ENCODE measurements at places on chromosomes 2 and 18.

DNA sequence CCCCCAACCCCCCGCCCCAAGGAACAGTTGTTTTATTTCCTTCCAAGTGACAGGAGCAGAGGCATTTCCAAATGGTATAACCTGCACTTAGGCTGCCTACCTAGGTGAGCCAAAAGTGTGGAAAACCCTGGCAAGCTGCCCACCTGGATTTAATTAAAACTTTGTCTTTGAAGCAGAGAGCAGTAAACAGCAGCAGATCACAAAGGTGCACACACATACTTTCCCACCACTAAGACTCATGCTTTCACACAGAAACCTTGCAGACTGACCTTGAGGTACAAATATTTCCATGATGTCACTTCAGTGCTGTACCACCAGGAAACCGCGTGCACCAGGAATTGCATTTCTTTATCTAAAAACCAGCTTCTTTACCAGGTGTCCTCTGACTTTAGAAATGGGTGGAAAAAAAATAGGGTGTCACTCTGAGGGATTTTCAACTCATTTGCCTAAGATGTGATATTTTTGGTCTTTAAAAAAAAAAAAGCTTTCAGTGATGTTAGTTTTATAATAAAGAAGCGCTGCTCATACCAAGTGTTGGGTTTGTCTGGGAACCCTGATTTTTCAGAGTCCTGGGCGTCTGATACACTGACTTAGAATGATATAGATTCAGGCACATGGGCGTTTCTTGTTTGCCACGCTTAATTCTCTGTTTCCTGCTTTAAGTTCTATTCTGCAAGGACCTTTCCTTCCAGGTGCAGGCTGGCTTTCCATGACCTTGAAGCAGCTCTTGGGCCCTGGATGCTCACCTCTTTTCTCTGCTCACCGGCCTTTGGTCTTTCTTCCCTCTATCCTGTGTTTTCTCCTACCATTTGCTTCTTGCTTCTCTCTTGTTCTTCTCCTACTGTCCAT, 70.7 kb upstream of the BCL2L11 start:
- no peak for DNase-seq

GRCh38 chr2:46284796-46285195, 12.4 kb upstream of the EPAS1 start:
- no peak for DNase-seq

DNA sequence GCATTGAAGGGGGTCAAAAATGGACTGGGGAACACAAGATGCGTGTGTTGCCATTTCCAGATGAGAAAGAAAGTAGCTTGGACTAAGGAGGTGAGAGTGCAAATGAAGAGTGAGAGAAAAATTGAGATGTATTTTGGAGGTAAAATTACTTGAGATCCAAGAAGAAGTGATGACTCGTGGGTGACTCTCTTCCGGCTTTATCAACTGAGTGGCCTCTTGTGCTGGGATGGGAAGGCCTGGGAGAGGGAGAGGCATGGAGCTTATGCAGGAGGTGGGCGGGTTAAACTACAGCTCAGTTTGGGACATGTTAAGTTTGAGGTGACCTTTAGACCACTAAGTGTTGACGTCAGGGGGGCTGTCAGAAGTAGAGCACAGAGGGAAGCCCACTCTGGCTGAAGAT, 34.9 kb downstream of the SULT1C2 start:
- no peak for DNase-seq

DNA sequence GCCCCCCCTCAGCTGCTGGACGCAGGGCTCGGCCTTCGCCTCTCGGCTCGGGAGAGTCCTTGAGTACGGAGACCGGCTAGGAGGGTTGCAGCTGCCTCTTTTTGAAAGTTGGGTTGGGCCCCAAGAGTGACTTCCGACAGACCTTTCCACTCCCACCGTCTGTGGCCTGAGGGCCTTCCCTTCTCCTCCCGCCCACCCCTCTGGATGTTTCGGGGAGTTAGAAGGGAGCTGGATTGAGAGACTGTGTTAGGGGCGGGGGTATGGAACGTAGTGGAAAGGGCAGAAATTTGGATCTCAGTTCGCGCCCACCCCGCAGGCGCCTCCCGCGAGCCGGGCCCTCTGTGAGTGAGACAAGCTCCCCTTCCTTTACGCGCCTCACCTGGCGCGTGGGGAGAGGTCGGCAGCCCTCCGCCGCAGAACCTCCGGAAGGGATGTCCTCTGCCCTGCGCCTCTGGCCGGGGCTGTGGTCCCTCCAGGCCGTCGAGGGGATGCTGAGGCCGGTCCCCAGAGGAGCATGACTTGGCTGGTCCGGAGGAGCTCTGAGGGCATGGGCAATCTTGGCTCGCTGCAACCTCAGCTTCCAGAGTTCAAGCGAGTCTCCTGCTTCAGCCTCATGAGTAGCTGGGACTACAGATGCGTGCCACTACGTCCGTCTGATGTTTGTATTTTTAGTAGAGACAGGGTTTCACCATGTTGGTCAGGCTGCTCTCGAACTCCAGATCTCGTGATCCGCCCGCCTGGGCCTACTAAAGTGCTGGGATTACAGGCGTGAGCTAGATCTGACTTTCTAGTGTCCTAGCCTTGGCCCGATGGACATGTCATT, 15.9 kb downstream of the C2orf74 start:
- peak; percentile 12 for DNase-seq

GRCh38 chr2:234091883-234092282, 41.4 kb downstream of the SPP2 start:
- no peak for DNase-seq

DNA sequence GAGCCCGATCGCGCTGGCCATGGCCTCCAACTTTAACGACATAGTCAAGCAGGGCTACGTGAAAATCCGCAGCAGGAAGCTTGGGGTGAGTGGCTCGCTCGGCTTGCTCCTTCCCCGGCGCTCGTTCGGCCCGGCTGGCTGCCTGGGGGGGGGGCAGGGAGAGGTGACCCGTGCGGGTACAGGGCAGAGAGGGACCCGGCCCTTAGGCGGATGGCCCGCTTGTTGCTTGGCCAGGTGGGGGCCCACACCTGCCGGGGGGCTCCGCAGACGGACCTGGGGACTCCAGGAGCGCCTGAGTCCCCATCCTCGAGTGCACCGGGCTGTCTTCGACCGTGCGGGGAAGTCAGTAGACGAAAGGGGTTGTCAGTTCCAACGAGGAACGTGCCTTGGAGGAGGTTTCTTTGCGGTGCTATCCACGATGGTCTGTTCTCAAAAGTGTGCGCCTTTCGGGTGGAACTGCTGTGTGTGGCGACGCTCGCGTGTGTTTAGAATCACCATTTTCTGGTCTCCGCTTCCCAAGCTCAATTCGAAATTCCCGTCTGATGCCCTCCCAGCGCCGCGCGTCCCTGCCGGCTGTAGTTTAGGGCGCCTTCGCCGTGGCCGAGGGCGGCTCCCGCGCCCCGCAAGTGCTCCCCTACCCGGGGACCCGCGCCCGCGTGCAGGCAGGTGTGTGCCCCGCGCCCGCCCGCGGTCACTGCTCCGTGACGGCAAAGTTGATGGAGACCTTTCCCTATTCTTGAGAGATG, 711 bp downstream of the DOK6 start:
- DNase-seq = no peak

DNA sequence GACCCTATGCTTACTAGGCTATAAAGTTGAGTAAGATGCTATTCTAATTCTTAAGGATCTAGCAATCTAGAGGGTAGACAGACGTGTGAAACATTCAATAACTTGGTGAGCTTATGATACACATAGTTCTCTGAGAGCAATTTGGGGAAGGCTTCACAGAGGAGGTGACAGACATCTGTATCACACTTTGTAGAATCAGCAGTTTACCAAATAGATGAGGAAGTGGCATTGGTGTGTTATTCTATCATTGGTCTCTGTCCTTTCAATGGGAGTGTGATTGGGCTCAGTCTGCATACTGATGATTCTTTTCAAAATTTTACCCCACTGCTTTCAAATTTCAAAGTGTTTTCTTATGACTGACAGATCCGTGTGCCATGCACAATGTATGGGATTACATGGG, 47.0 kb upstream of the TMEM178A start:
- DNase-seq = no peak

DNA sequence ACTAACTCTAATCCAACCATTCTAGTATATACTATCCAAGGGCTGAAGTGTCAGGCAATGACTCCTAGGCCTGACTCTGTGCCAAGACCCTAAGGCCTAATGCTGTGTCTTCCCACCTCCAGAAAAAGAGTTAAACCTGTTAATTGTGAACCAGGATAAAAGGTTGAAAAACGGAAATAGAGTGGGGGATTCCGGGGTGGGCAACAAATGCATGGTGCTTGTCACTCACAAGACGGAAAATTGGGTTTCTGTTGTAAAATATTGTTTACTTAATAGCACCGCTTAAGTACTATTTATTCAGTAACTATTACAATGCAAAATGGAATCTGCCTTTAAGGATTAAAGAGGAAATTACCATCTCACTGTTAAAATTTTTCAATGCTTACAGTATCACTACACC, 3.2 kb downstream of the STK17B start:
- no peak for DNase-seq

DNA sequence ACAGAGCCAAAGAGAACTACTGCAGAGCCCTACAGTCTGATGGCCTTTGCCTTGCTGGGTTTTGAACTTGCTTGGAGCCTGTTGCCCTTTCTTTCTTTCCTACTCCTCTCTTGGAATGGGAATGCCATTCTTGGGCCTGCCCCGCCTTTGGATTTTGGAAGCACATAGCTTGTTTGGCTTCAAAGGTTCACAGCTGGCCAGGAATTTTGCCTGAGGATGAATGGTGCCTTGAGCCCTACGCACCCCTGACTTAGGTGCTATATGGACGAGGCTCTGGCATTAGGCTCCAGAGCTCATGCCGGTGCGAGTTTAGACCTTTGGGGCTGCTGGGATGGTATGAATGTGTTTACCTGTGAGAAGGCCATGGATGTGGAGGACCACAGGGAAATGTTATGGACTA, 663.3 kb upstream of the HS6ST1 start:
- DNase-seq = no peak

DNA sequence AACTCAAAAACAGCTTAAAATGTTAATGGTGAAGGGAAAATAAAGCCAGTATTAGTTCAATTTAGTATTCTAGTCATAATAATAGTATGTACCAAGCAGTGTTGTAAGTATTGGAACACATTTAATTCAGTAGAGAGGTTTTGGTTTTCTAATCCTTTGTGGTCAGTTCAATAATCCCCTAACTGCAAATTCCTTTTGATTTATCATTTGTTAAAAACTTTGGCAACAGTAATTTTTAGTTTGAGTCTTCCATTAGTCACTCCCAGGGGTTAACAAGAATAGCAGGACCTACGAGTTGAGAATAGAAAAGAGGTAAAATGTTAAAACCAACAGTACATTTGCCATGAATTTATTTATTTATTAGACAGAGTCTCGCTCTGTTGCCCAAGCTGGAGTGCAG, 10.7 kb downstream of the MRPL44 start:
- no peak for DNase-seq

- DNase-seq = no peak
Observed at GRCh38 chr18:4658804-4659203, 203.7 kb upstream of the DLGAP1 start.

GRCh38 chr18:63099091-63099840, 220.3 kb downstream of the BCL2 start:
- no peak for DNase-seq

- no peak for DNase-seq
Observed at GRCh38 chr2:104848526-104848925, 5.4 kb upstream of the POU3F3 start.

All from activated CD4-positive, alpha-beta T cell treated with anti-CD3 and anti-CD28 coated beads for 24 hours (primary cell).